ENCODE measurements at places on chromosomes 7 and 10.

GRCh38 chr10:94199565-94199964 is 163.2 kb downstream of the NOC3L start:
- no peak for DNase-seq

- DNase-seq = no peak
These were observed 29.8 kb downstream of the DIP2C start for GRCh38 chr10:659688-660141.

GRCh38 chr7:49866076-49866735 is 92.8 kb downstream of the VWC2 start:
- DNase-seq = no peak

DNA sequence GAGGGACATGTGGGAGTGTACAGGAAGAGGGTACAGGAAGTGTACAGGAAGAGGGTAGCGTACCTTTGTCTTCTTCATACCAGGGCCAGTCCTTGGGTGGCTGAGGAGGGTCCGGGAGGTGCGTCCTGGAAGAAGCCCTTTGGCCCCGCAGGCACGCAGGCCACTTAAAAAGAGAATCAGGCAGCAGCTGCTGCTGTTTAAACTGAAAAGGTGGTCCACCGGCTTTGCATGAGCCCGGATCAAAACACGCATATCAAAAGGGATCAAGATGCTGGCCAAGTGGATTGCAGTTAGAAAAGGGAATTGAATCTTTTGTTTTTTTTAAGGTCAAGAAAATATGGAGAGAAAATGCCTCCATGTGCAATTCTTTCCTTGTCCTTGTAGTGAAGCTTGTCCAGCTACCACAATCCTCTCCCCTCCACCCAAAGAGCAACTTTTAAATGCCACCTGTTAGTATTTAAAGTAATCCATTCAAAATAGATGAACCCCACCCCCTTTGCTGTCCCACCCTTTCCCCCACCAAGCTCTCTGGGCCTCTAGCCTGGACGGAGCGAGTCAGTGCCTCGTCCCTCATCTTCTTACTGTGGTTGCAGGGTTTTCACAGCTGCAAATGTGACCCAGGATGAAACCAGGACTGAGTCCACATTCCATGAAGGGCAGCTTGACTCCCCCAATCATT is 142.8 kb downstream of the GLCCI1 start:
- no peak for DNase-seq

GRCh38 chr7:71824006-71824760 is 588.0 kb downstream of the CALN1 start:
- DNase-seq = no peak

DNA sequence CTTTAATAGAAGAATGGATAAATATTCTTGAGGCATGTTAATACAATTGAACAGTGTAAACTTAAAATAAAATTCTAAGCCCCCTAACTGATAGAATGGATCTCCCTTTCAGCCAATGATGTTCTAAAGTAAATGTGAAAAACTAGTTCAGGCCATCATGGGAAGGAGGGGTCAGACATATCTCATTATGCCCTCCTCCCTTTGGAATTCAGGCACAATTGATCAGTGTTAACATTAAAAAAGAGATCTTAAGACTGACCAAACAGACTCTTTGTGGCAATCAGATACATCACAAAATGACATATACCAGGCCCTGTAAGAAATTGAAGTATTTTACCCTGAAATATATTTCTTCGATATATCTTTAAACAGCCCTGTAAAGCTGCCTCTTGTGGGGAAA is 683.0 kb upstream of the LRRTM3 start:
- DNase-seq = no peak

DNA sequence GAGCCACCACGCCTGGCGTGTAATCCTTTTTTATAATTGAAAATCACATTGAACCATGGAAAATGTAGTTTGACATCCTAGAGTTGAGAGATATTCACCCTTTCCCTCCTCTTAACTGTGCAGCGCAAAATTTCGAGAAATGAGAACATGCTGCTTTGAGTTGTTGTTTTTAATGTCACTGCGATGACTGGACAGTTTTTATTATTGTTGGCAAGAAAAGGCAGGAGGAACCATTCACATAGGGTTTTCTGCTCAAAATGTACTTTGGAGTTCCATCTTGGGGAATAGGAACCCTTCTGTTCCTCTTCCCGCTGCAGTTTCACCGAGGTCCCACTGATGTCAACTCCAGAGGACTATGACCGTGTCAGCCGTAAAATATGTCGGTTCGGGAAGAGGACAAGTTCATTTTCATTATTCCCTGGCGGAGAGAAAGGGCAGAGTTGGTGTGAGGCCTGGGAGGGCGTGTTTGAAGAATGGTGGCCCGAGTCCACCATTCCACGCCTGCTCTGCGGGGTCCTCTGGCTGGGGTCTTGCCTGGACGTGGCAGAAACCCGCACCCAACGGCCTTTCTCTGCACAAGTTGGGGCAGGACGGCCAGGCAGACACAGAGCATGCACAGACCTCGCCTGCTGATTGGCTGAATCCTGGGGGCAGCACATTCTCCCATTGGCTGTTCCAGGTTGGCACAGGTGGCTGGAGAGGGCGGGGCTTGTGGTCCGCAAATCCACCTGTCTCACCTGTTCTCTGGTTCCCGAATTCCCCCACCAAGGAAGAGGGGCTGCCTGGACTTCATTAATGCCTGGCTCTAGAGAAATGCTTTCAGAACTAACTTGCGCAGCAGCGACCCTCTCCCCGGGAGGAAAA is 105.1 kb upstream of the TCF7L2 start:
- no peak for DNase-seq

DNA sequence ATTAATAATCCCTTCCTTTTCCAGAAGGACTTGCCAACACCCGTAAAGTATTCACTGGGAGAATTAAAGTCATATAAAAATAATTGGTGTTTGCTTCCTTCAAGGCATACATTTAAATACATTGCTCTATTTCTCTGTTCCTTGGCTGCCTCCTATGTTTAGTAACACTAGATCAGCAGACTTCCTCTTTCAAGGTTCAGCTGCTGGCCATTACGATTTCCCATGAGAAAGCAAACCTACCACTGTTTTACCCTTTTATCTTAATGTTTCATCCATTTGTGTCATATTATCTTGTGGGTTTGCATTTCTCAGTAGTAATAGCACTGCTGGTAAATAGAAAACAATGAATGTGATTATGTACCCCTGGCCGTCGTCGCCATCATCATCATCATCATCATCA is 313.8 kb upstream of the BMPER start:
- no peak for DNase-seq

- DNase-seq = no peak
These were observed at the start of gene FKBP9 for GRCh38 chr7:32957326-32958045. TSS of gene FKBP9 (plus strand) at chr7:32957440. CDS start at chr7:32957574, 134 bp downstream.

GRCh38 chr7:88669913-88670312 is 89.6 kb upstream of the ZNF804B start:
- DNase-seq = no peak

- no peak for DNase-seq
These were observed 50.9 kb downstream of the TFAM start for GRCh38 chr10:58436071-58436470.

DNA sequence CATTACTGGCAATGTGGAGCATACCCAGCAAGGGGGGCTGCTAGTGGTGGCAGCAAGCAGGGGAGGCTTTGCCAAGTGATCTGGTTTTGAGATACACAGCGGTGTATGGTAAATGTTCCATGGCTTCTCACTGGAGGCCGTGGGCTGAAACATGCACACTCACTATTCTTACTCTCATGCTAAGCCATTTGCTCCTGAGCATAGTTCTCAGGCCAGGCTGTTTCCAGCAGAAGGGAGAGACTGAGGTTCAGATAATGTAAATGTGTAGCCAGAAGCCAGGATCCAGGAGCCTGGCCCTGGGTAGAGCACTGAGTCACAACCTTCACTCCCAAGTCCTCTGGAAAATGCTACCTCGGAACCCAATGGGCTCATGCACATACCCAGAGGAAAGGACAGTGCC is 757.9 kb downstream of the GRID1 start:
- no peak for DNase-seq

DNA sequence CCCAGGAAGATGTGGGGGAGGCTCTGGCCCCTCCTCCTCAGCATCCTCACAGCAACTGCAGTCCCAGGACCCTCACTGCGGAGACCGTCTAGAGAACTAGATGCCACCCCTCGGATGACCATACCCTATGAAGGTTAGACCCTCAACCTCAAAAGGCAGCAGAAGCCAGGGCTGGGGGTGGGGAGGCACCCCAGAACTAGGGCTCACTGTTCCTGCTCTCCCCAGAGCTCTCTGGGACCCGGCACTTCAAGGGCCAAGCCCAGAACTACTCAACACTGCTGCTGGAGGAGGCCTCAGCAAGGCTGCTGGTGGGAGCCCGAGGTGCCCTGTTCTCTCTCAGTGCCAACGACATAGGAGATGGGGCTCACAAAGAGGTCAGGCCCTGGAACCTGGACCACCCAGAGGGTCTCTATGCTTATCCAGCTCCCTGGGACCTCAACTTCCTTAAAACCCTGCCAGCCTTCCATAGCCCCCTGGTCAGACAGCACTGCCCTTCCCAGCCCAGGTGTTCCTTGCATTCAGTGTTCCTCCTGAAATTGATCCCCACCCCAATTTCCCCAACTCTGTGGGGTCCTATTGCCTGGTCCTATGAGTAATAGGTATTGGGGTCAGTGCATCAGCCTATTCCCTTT is 3.7 kb downstream of the SEMA4G start:
- no peak for DNase-seq
